Thyroid gland (tissue), 4 donors: ENCODE measurements at places on chromosomes 3 and 15. TPM values are rescaled to one million over a fixed set of nuclear protein-coding genes. Genes with fewer than 3 reads are reported as not detected.

CASR gene
- not detected for total RNA-seq

AMIGO3 gene
- 2.8 TPM for total RNA-seq

TRIM71 gene
- not detected for total RNA-seq

CPN2 gene
- not detected for total RNA-seq

SENP8 gene
- 6.7 TPM for total RNA-seq

BUB1B gene
- total RNA-seq = 3.7 TPM

DAPK2 gene
- total RNA-seq = 102 TPM

CSPG5 gene
- 1.8 TPM for total RNA-seq

ISLR gene
- 90.8 TPM for total RNA-seq

RBPMS2 gene
- 3.5 TPM for total RNA-seq

CTXN2 gene
- total RNA-seq = not detected

MNS1 gene
- 1.6 TPM for total RNA-seq

- peak; percentile 5 for DNase-seq
Measured at GRCh38 chr15:66131831-66132230, 121.7 kb downstream of the MEGF11 start.

GRCh38 chr3:17967953-17968607 is 225.6 kb upstream of the TBC1D5 start:
- no peak for DNase-seq

DNA sequence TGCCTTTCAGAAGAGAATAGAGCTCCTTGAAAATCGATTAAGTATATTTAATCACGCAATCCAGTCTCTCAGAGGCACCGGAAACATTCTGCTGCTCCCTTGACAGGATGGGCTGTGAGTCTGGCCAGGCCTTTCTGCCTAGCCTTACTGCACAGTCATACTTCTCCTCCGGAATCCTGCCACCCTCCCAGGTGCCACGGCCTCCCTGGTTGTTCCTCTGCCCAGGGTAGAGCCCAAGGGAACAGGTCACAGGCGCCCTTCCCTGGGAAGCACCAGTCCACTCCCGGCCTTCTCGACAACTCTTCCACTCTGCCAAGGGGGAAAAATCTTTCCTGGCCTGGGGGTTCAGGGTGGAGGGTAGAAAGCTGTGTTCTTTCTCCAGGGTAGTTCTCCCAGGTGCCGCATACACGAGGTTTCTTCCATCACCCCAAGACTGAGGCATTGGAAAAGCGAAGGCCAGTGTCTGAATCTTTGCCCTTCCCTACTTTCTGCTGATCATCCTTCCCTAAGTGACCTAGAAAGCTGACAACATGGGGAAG is 17.4 kb upstream of the SYNM start:
- DNase-seq = no peak

- DNase-seq = no peak
Measured at GRCh38 chr15:90890839-90891238, 6.5 kb downstream of the FES start.

DNA sequence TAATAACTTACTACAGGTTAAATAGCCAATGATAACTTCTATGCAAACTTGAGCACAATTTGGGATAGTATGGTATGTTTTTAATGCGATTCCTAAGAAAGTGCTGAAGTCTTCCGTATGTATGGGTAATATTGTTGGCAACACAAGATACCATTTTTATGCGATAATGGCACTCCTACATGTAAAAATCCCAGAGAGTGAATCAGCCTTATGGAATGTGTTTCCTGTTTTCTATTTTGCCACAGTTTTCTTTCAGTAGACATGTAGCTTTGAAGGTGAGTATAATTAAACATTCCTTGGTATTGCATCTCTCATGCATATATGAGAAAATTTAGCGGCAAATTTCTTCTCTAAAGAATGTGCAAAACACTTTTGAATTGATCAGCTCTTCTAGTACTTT is 396.8 kb upstream of the AZI2 start:
- DNase-seq = no peak

GRCh38 chr15:70526221-70526973 is 237.0 kb downstream of the UACA start:
- no peak for DNase-seq

DNA sequence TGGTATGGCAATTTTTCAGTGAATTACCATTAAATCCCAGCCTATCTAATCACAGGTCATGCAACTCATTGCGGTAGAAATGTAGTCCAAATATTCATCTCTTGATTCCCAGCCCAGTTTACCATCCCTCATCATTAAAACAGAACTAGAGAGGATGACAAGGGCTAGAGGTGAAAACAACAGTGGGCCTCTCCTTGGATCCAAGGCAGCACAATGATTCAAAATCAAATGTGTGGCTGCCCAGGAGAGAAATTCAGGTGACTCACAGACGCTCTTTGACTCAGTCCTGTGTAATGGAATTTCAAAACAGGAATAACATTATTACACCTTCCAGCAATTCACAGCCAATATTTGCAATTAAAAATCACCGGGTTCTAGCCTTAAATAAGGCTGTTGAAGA is 246.5 kb downstream of the TBL1XR1 start:
- DNase-seq = no peak

DNA sequence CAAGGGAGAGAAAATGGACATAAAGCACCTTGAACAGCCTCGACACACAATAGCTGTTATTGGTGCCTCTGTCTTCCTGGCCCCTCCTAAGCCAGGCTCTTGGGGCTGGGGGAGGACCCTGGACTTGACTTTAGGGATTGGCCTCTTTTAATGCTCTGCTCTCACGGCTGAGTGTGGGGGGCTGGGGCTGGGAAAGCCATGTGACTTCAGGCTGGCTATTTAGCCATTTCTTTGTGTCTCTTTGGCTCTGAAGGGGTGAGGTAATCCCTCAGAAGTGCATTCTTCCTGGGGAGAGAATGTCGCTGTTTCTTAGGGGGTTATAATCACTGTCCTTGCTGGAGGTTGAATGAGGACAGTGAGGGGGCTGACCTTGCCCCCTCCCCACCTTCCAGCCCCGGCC is 26.2 kb downstream of the MAGEF1 start:
- DNase-seq = peak; percentile 13

- DNase-seq = no peak
Measured at GRCh38 chr3:79202471-79203143, 565.2 kb downstream of the ROBO1 start.

DNA sequence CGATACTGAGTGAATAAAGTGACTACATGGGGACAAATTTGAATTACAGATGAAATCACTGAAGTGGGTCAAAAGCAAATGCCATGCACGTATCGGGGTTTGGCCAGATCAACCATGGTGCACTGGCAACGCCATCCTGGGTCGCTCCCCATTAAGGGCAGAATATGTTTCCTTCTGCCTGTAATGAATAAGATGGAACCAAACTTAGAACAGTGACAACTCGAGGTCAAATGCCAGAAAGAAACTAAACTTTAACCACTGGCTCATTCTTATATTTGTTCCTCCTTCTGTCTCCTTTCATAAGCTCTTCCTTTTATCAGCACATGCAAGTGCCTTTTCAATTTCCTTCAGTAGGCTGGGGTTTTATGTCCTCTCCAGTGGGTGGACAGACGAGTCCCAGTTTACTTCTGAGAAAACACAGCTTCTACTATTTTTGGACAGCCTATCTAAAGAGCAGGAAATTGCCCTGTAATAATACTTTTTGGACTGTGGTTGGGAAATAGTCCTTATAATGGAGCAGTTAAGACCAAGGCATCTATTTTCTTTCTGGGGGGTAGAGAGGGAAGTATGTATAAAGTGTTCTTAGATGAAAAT is 61.4 kb downstream of the WHAMM start:
- no peak for DNase-seq

DNA sequence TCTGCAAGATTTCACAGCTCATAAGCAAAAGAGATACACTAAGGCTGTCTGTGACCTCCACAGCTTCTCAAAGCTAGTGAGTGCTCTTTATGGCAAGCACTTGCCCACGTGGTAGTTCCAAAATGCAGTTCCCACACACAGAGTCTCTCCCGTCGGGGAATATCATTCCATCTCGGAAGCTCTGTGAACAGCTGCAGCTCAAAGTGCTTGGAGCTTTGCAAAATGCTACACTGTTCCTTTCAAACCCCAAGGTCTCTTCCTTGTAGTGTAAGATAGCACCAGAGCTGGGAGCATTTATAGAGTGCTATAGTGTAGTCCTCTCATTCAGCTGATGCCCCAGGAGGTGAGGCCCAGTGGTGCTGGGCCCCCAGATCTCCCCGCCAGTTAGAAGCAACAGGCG is 36.1 kb downstream of the ST6GAL1 start:
- DNase-seq = no peak

DNA sequence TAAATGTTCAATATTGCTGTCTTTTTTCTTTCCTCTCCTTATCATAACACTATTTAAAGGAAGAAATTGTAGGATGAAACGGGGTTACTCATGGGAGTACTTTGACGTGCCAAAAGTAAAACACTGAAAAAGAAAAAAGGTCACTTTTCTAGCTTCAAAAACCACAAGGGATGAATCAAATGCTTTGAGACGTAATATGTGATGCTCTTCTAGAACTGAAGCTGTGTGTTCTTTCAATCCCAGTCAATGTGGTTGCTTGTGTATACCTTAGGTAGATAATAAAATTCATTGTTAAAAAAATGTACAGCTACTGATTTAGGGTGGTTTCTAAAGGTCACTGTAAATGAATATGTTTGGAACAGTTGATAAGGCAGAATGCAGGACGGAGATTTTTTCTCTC is 538.8 kb upstream of the ZNF717 start:
- no peak for DNase-seq

- DNase-seq = no peak
Measured at GRCh38 chr15:60871731-60872130, 357.4 kb downstream of the RORA start.

DNA sequence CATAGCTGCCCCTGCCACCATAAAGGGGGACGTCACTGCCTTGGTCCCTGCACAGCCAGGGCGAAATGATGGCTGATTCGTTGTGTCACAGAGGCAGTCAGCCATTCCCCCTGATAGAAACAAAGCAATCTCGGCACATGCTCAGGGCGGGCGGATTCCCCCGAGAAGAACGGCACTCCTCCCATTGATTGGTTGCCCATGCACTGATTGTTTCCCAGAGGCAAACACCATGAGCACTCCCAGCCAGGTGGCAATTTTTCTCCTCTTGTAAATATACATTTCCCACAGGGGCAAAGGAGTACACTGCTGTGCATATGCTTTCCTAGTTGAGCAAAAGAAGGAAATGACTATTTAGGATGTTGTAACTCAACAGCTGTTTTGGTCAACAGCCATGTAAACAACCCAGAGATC is 56.5 kb downstream of the KY start:
- DNase-seq = no peak

GRCh38 chr15:63800739-63801138 is 33.0 kb downstream of the HERC1 start:
- no peak for DNase-seq

GRCh38 chr15:36797128-36797527 is 217.7 kb downstream of the CDIN1 start:
- DNase-seq = no peak

- no peak for DNase-seq
Measured at GRCh38 chr3:128932516-128933212, 53.2 kb downstream of the ACAD9 start.

GRCh38 chr3:16795581-16795980 is 89.2 kb upstream of the PLCL2 start:
- DNase-seq = no peak
